ENCODE measurements at places on chromosomes 5 and 9. TPM values are rescaled to one million over a fixed set of nuclear protein-coding genes. Genes with fewer than 3 reads are reported as not detected.

Gene HDHD3
- 17.8 TPM for total RNA-seq

GRCh38 chr5:57684299-57684702, 201.7 kb upstream of the ACTBL2 start:
- DNase-seq = peak; percentile 26

- DNase-seq = no peak
These were observed 111.1 kb upstream of the CKMT2 start for GRCh38 chr5:81121836-81122630.

Gene OBP2A
- not detected for total RNA-seq

Gene ASPN
- not detected for total RNA-seq

GRCh38 chr5:99368726-99369125, 439.9 kb upstream of the CHD1 start:
- DNase-seq = no peak

DNA sequence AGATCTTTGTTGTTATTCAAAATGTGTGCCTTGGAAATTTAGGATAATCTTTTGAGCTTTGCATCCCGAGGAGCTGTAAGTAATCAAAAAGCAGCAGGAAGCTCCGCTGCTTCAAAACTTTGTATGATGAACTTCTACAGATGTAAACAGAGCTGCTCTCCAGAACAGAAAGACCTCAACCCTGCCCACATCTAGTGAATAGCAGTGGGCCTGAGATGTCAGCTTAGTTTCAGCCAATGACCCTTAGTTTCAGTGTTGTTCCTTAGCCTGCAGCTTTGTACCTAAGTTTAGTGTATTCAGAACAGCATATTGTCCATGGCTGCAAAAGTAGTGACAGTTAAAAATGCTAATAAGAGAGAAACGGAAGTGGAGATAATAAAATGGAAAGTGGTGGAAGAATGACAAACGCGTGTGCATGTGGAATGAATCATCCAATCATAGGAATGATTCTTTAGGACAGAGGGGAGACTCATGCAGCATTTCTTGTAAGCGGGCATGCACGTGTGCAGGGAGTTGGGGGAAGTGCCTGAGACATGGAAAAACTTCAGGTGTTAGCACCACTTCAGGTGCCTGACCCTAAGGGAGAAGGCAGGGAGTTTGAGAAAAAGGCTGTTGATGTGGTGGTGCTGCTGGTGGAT, 24.9 kb downstream of the SNX24 start:
- no peak for DNase-seq

Gene TNFAIP8
- total RNA-seq = 193 TPM

- no peak for DNase-seq
These were observed 43.6 kb upstream of the TRMT10B start for GRCh38 chr9:37710046-37710445.

Gene STPG3
- 0.99 TPM for total RNA-seq

DNA sequence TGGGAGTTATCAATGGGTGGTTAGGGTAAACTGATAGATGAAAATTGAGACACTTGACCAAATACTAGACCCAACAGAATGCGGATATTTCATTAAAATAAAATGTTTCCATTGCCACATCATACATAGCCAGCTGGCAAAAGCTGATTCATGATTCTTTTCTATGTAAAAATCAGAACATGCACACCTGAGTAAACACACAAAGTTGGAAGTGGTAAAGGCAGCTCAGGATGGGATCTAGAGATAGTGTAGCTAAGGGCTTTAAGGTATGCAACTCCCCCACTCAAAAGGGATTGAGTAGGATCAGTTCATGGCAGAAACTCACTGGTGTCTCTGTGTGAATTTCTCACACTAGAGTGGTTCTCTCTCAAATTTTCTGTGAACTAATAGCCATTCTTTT, 541.1 kb upstream of the GRAMD2B start:
- DNase-seq = no peak

DNA sequence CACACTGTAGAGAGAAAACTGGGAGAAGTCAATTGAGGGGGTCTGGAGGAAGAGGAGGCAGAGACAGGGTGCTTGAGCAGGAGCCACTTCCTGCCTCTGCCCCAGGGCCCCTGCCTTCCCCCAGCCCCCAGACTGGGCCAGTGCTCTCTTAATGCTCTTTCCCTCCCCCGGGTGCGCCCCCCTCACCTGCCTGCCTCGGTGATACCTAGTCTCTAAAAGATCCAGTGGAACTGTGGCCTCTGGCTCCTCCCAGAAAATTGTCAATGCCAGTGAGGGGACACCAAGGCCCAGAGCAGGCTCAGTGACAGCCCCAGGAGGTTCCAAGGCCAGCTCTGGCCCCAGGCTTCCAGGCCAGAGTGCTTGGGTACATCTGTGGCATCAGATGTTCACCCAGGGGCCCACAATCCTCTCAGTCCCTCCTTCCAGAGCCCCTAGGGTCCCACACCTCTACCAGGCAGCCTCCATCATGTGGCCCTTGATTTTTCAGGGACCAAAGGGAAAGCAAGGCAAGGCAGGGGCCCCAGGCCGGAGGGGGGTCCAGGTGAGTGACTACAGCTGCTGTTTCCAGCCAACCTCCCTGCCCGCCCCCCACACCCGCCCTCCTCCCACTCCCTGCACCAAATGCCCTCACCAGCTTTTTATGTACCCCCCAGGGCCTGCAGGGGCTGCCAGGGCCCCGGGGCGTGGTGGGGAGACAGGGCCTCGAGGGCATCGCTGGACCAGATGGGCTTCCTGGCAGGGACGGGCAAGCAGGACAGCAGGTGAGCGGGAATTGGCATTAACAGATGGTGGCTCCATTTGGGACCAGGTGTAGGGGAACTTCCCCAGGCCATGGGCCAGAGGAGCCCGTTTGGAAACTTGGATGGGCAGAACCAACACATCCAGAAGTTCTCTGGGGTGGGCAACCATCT, 33.1 kb upstream of the ORM1 start:
- no peak for DNase-seq

GRCh38 chr5:24595329-24595728, 49.4 kb downstream of the CDH10 start:
- DNase-seq = no peak

GRCh38 chr9:110327716-110328115, 9.9 kb downstream of the TXNDC8 start:
- DNase-seq = no peak

Gene ROR2
- total RNA-seq = 0.43 TPM

Gene RASGRF2
- 21.1 TPM for total RNA-seq

GRCh38 chr5:112142769-112143270, 276.3 kb downstream of the EPB41L4A start:
- DNase-seq = no peak

Gene FAM151B
- total RNA-seq = 0.23 TPM

- DNase-seq = no peak
These were observed 240.9 kb downstream of the GABRB2 start for GRCh38 chr5:161305601-161306000.

GRCh38 chr9:994005-994404, 17.6 kb downstream of the DMRT3 start:
- DNase-seq = peak; percentile 63

Gene CSF1R
- total RNA-seq = not detected

Gene IFNA13
- total RNA-seq = not detected

GRCh38 chr5:119397518-119398380, 41.9 kb downstream of the TNFAIP8 start:
- DNase-seq = no peak
